Activated CD8-positive, alpha-beta memory T cell treated with anti-CD3 and anti-CD28 coated beads, Interleukin-2, amount 10 ng/mL, durations not matched to agents 7 days and 5 days (primary cell): ENCODE measurements at places on chromosomes 11 and 22. TPM values are rescaled to one million over a fixed set of nuclear protein-coding genes. Genes with fewer than 3 reads are reported as not detected.

DNA sequence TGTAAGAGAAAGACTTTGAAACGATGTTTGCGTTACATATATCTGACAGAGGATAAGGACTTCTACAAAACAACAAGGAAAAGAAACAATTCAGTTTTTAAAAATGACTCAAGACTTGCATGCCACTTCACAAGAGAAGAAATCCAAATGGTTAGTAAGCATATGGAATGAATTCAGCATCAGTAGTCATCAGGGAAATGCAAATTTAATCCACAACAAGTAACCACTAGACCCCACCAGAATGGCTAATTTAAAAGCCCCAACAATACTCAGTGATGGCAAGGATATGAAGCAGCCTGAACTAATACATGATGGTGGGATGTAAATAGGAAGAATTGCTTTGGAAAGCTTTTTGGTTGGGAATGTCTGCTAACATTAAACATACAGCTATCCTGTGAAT is 142.6 kb downstream of the ATXN10 start:
- H3K4me3 ChIP-seq: no peak overlapping the region
- no peak overlapping the region for H3K27ac ChIP-seq
- peaks cover 4% of the 10 kb centered on the region for H3K36me3 ChIP-seq
- DNase-seq: no peak
- no peaks in the 10 kb centered on the region for H3K27me3 ChIP-seq

GRCh38 chr11:95545116-95545875 is 244.3 kb downstream of the FAM76B start:
- H3K27ac ChIP-seq: no peak overlapping the region
- H3K27me3 ChIP-seq: no peaks in the 10 kb centered on the region
- DNase-seq: no peak
- no peak overlapping the region for H3K4me3 ChIP-seq

DNA sequence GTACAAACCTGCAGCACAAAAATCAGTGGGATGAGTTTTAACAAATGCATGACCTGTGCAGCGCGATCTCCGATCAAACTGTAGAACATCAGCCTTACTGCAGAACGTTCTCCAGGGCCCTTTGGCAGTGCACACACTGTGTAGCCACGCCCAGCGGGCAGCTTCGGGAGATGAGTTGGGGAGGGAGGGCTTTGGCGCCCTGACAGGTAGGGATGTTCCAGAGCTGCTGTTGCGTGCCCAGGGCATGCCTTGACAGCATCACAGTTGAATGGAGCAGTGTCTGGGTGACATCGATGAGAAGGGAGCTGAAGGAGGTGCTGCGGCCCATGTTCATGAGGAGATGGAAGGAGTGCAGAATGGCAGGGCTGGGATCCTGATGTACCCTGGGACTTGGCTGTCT is 80.2 kb downstream of the TBC1D22A start:
- H3K36me3 ChIP-seq: no peaks in the 10 kb centered on the region
- peak; percentile 39 for DNase-seq
- H3K4me1 ChIP-seq: peaks cover 3% of the 10 kb centered on the region
- H3K27ac ChIP-seq: no peak overlapping the region
- H3K4me3 ChIP-seq: no peak overlapping the region

GRCh38 chr11:4665424-4665823 is 21.6 kb downstream of the OR51E1 start:
- H3K4me1 ChIP-seq: no peaks in the 10 kb centered on the region
- H3K27ac ChIP-seq: no peak overlapping the region
- H3K4me3 ChIP-seq: no peak overlapping the region
- peaks cover 12% of the 10 kb centered on the region for H3K27me3 ChIP-seq

GRCh38 chr22:49781289-49781782 is 46.3 kb downstream of the BRD1 start:
- no peak for DNase-seq
- peaks cover 20% of the 10 kb centered on the region for H3K36me3 ChIP-seq
- H3K4me1 ChIP-seq: peaks cover 30% of the 10 kb centered on the region
- peak overlapping the region; percentile 72 for H3K27ac ChIP-seq

DNA sequence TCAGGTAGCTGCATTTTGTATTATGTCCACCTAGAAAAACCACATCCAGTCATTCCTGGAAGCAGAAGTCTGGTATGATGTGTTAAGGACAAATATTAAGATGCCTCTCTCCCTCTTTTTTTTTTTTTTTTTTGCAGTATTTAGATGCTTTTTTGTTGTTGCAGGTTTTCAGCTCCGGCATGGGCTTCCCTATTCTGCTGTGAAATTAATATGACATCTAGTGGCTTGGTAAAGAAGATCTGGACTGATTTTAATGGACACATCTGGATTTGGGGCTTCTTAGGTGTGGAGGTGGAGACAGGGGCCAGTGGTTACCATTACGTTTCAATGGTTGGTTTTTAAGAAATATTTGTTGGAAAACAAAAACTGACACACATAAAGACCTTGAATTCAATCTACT is 47.5 kb upstream of the RASSF10 start:
- H3K27ac ChIP-seq: no peak overlapping the region
- no peak for DNase-seq
- H3K27me3 ChIP-seq: peaks cover 34% of the 10 kb centered on the region
- H3K36me3 ChIP-seq: no peaks in the 10 kb centered on the region

GRCh38 chr22:30617819-30618218 is 10.8 kb downstream of the TCN2 start:
- H3K27ac ChIP-seq: no peak overlapping the region
- DNase-seq: no peak
- no peak overlapping the region for H3K4me3 ChIP-seq
- no peaks in the 10 kb centered on the region for H3K27me3 ChIP-seq

DNA sequence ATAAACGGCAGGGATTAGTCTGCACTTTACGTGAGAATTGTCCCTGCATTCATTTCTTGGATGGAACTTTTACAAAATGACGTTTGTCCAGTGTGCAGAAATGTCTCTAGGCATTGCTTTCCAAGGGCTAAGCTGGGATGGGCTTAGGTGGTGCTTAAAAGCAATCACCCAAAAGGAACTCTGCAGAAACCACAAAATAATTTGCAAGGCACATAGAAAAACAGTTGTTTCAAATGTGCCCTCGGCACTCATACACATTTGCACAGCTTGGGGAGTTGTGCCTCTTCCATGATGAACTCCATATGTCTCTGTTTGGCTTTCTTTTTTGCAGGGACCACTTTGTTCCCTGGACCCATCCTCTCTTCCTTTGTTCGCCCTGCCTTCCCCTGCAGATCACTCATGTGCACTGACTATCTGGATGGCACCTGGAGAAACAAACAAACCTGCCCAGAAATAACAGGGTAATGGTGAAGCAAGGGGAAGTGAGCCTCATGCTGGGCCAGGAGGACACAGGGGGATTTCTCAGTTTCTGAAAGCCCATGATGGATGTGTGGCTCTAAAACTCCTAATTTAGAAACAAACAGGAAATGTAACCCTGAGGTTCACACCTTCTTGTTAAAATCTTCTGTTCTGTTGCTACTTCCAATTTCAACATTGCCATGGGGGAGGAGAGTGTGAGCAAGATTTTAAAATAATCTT is 150.2 kb downstream of the SNX19 start:
- peaks cover 8% of the 10 kb centered on the region for H3K4me1 ChIP-seq
- H3K27ac ChIP-seq: peak overlapping the region; percentile 6
- no peak overlapping the region for H3K4me3 ChIP-seq
- H3K36me3 ChIP-seq: no peaks in the 10 kb centered on the region
- peaks cover 11% of the 10 kb centered on the region for H3K27me3 ChIP-seq

DNA sequence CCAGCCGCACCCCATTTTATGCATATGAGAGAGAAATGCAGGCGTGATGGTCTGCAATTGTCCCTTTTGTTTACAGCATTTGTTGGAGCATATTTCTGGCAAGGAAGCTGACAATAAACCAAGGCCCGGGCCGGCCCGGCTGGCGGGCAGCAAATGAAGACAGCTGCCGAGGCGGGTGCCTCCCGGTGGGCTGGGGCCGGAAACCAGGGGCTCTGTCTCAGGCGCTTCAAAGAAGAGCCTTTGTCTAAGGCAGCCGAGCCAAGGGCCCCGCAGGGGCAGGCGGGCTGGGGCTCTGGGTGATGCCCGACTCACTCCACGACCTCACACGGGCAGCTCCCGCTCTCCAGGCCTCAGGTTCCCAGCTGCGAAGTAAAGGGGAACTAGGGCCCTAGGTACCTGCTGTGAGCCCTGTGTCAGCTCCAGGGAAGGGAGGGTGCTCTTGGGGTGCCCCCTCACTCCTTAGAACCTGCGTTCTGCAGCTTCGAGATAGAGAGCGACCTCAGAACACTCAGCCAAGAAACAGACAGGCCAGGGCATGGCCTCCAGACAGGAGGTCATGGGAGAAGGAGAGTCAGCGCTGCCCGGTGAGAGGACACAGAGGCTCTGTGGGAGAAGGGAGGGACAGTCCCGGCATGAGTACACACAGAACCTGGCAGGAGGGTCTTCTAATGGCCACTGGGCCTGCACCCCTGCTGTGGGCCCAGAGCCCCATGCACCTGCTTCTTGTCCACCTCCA is 2.4 kb downstream of the LINC01488 start:
- H3K27ac ChIP-seq: no peak overlapping the region
- DNase-seq: no peak
- H3K4me1 ChIP-seq: no peaks in the 10 kb centered on the region
- no peak overlapping the region for H3K4me3 ChIP-seq

DNA sequence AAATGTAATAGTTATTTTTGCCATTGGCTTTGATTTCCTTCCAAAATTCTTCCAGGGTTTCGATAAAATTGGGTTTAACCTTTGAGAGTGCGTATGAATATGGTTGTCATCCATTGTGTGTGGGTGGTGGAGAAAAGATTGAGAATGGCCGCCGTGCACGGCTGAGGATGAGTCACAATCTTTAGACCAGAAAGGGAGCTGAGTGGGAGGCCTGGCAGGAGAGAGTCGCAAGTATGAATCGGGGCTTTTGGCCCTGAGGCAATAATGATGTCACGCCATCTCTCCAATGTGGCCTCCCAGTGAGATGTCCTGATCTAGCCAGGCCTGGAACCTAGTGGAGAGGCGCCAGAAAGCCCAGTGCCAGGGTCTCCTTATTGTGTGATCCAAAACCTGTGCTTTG is 33.1 kb upstream of the SMPD1 start:
- no peak overlapping the region for H3K4me3 ChIP-seq
- H3K27me3 ChIP-seq: no peaks in the 10 kb centered on the region
- DNase-seq: no peak
- H3K27ac ChIP-seq: no peak overlapping the region

DNA sequence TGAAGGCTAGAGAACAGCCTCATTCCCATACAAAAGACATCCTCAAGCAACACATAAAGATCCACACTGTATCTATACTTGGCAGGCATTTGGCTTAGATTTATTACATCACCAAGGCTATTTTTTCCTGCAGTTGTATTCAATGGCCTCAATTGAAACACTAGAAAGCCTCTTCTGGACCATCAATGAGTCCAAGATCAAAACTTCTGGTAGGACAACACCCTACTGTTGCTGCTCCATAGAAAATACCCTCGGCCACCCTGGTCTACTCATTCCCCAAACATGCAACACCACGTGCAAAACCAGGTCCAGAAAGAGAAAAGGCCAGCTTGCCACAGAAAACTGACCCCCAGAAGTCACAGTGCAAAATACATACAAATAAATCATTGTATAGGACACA is 56.9 kb upstream of the CADM1 start:
- H3K36me3 ChIP-seq: no peaks in the 10 kb centered on the region
- no peak for DNase-seq
- H3K27me3 ChIP-seq: no peaks in the 10 kb centered on the region
- H3K4me1 ChIP-seq: no peaks in the 10 kb centered on the region
- H3K27ac ChIP-seq: no peak overlapping the region

- DNase-seq: no peak
- peaks cover 67% of the 10 kb centered on the region for H3K27me3 ChIP-seq
- H3K4me1 ChIP-seq: no peaks in the 10 kb centered on the region
- H3K27ac ChIP-seq: no peak overlapping the region
- no peak overlapping the region for H3K4me3 ChIP-seq
These were observed 40.7 kb downstream of the ZNRF3 start for GRCh38 chr22:28923826-28924732.

GRCh38 chr11:109221190-109221589 is 200.8 kb upstream of the C11orf87 start:
- H3K4me3 ChIP-seq: no peak overlapping the region
- no peaks in the 10 kb centered on the region for H3K4me1 ChIP-seq
- H3K27me3 ChIP-seq: no peaks in the 10 kb centered on the region
- no peaks in the 10 kb centered on the region for H3K36me3 ChIP-seq
- DNase-seq: no peak

DNA sequence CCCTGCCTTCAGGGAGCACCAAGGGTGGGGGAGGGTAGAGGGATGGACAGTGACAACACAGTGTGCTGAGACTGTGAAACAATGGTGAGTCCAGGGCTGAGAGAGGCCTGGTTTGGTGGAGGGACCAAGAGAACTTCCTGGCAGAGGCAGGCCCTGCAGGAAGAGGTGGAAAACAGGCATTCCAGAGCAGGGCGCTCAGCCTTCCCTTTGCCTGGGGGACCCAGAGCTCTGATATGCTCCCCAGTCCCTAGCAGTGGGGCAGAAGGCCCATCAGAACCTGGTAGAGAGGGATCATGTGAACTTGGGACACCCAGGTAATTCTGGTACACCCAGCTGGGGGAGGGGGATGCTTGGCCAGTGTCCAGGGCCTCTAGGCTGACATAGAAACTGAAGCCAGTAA is 17.2 kb upstream of the UVRAG start:
- no peaks in the 10 kb centered on the region for H3K36me3 ChIP-seq
- H3K4me3 ChIP-seq: no peak overlapping the region
- no peak overlapping the region for H3K27ac ChIP-seq
- no peak for DNase-seq
- H3K27me3 ChIP-seq: no peaks in the 10 kb centered on the region

GRCh38 chr11:45578316-45578715 is 87.1 kb downstream of the CHST1 start:
- no peak overlapping the region for H3K4me3 ChIP-seq
- DNase-seq: no peak
- no peaks in the 10 kb centered on the region for H3K4me1 ChIP-seq
- no peak overlapping the region for H3K27ac ChIP-seq
- H3K36me3 ChIP-seq: no peaks in the 10 kb centered on the region

DNA sequence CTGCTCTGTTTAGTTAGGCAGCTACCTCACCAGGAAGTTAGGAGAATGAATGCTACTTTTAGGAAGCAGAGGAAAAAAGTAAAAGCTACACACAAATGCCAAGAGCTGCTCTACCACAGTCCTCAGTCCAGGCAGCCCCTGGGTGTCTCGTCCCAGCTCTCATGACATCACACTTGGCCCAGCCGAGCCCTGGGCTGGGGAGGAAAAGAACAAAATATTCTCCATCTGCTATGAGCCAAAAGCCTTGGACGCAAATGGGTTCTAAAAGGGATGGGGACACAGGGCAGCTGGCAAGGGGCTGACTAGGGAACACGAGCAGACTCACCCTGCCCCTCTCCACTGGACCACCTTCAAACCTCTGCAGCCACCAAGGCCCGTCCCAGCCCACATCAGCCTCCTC is 26.1 kb downstream of the TMEM184B start:
- H3K36me3 ChIP-seq: peaks cover 5% of the 10 kb centered on the region
- H3K27ac ChIP-seq: no peak overlapping the region
- no peaks in the 10 kb centered on the region for H3K27me3 ChIP-seq
- no peaks in the 10 kb centered on the region for H3K4me1 ChIP-seq
- DNase-seq: no peak

Gene CFAP300
- total RNA-seq: not detected

Gene CASP5
- not detected for total RNA-seq

Gene SDF2L1
- 78.7 TPM for total RNA-seq

Gene ESRRA
- total RNA-seq: 54.0 TPM
